ENCODE measurements at places on chromosomes 1 and 21.

DNA sequence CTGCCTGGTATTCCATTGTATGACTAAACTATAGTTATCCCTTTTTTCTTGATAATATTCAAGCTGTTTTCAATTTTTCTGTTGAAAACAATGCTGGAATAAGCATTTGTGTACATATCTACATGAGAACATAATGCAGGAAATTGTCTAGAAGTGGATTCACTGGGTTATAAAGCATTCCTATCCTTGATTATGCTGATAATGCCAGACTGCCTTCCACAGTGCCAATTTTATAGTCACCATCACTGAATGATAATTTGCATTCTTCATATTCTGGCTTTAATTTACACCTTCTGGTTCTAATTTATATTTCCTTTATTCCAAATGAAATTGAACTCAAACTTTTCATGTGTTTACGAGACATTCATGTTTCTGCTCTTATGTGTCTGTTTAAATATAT is 651.0 kb upstream of the PLXNA2 start:
- DNase-seq = no peak

- DNase-seq = no peak
Measured at GRCh38 chr21:41835711-41836154, 43.4 kb downstream of the PRDM15 start.

DNA sequence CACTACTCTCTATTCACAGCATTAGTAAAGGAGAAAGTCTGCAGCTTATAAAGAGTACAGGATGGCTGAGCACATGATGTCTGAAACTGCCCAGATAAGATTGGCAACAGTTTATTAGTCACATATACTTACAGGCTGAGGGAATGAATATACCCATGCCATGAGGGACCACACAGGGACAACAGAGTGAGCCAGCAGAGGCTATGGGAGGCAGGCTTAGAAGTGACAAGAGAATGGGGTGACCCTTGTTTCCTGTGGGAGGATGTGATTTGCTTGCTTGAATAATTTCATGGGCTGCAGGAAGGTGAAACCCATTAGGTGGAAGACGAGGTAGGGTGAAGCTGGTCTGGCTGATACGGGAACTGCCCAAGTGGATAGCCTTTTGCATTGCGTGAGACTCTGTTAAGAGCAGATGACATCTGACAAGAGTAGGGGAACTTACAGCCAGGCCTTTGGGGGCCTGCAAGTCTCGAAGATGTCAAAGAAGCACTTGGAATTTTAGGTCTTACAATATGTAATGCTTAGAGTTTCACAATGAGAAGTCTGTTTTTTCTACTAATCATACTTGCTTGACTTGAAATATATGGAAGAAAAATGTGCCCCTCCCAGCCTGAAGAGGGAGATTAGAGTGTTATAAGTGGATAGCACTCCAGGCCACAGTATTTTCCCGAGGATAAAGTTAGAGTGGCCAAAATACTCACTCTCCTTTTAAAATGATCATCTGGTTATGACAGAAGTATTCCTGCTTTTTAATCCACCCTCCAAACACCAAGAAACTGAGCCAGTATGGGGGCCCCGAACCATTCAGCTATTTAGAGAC is 34.6 kb upstream of the TNFSF4 start:
- DNase-seq = no peak

- DNase-seq = no peak
Measured at GRCh38 chr1:233569636-233570035, 44.3 kb upstream of the KCNK1 start.

DNA sequence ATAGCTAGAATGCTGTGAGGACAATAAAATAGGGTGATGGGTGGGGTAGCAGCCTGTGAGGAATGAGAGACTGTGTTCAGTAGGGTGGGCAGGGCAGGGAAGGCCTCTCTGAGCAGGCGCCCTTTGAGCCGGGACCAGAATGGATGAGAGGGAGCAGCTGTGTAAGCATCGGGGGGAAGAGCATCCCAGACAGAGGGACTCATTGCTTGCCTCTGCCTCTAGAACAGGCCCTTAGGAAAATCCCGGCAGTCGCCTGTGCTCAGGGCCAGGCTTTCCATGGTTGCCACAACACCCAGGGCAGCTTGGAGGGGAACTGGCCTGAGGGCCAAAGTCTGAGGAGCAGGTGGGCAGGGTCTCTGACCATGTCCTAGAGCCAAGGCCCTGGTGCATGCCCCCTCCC is 774 bp downstream of the SLC2A7 start:
- DNase-seq = no peak

- DNase-seq = peak; percentile 50
Measured at GRCh38 chr1:228664399-228664914, 70.8 kb upstream of the RHOU start.

GRCh38 chr1:167071286-167071685 is 18.9 kb downstream of the GPA33 start:
- no peak for DNase-seq

- DNase-seq = no peak
Measured at GRCh38 chr1:44677201-44677766, 2.8 kb downstream of the ARMH1 start.

DNA sequence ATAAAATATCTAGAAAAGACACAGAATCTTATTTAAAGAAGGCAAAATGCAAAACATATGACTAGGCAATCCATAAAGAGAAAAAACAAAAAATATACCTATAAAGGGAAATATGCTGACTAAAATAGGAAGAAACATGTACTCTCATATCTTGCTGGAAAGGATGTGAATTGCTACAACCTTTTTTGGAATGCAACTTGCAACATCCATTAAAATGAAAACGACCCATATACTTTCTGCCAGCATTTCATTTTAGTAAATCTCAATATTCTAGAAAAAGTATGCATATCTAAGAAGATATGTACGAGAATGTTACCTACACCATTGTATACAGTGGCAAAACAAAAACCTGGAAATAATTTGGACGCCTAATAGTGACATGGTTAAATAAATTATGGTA is 56.6 kb downstream of the EDEM3 start:
- DNase-seq = no peak

DNA sequence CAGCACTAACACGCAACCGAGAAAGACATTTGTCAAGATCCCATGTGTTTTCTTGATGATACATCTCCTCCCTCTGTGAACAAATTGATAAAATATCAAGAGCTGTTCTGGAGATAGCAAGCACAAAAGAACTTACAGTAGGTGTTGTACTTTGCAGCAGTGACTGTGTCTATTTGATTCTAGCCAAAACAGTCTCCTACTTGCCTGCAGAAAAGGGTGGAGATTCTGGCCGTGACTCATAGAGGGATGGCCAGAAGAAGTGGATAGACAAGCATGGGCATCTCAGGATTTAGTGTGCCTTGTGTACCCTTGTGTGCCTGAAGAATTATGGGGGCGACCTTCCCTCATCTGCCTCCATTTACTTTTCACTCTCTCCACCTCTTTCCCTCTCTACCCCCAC is 458.4 kb upstream of the LRRC7 start:
- DNase-seq = no peak

- DNase-seq = no peak
Measured at GRCh38 chr1:175130649-175131045, 61.9 kb downstream of the KIAA0040 start.

DNA sequence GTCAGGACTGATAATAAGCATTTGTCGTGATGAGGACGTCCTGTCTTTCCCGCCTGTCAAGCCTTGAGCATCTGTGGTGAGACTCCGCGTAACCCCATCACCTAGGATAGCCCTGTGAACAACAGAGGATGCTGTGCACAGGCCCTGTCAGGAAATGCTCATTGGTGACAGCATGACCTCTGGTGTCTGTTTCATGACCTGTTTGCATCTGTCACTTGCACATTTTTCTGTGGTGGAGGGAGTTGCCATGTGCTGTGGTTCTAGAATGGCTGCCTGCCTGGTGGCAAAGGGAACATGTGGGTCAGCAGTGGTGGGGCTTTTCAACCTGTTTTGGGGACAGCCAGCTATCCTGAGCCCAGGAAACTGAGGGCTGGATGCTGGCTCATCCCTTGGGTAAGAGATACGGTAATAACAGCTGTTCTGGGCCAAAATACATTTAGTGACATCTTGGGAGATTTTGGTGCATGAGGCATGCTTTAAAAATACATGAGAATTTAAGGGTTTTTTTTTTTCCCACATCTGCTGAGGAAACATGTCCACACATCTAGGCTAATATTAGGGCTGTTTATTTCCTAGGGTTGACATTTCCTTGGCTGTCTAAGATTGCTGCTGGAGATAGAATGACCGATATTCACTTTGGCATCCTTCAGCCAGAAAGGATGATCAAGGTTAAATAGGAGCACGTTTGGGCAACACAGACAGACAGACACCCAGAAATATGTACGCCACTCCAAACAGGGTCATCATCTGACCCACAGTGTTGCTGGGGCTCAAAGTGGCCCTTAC is 52.9 kb downstream of the KCNC4 start:
- no peak for DNase-seq

DNA sequence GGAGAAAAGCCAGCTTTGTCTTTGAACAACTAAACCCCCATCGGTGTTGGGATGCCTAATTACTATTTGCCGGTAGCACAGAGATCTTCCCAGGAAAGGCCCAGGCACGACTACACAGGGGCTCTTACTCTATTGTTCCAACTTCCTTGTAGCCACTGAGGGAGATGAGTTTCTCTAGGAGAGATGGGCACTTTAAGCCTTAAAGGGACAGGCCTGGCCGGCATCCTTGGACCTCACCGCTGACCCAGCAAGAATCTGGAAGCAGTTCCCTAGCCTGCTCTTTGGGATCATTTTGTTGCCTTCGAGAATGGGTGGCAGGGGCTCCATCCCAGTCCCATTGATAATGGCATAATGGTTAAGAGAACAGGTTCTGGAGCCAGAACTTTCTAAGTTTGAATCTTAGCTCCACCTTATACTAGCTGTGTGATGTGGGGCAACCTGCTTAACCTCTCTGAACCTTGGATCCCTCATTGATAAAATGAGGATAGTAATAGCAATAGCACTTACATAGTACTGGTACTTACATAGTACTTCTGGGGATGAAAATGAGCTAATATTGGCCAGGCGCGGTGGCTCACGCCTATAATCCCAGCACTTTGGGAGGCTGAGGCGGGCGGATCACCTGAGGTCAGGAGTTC is 239.1 kb upstream of the TMEM51 start:
- DNase-seq = no peak

DNA sequence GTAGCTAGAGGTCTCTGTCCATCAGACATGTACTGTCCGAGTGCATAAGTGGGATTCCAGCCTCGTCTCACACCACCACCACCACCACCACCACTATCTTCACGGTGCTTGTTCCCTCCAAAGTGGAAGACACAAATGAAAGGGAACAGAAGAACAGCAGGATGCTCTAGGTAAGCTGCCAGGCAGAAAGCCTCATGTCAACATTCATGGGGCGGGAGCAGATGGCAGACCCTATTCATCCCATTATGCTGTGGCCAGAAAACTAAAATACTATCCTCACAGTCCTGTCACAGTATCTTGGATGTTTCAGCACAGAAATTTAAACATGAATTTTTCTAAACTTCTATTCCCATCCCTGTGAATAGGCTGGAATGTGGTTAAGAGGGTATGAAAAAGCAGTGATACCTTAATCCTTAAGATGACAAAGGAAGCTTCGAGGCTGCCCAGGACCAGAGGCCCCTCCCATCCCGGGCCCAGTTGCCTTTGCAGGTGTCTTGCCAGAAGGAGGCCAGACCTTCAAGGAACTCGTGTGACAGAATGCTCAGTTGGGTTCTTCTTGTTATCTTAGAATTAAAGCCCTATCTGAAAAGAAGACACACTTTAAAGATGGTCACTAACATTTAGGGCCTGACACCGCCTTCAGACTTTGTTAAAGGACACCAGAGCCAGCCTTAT is 24.7 kb downstream of the APCS start:
- no peak for DNase-seq

- no peak for DNase-seq
Measured at GRCh38 chr1:94612525-94613204, 71.1 kb upstream of the F3 start.

DNA sequence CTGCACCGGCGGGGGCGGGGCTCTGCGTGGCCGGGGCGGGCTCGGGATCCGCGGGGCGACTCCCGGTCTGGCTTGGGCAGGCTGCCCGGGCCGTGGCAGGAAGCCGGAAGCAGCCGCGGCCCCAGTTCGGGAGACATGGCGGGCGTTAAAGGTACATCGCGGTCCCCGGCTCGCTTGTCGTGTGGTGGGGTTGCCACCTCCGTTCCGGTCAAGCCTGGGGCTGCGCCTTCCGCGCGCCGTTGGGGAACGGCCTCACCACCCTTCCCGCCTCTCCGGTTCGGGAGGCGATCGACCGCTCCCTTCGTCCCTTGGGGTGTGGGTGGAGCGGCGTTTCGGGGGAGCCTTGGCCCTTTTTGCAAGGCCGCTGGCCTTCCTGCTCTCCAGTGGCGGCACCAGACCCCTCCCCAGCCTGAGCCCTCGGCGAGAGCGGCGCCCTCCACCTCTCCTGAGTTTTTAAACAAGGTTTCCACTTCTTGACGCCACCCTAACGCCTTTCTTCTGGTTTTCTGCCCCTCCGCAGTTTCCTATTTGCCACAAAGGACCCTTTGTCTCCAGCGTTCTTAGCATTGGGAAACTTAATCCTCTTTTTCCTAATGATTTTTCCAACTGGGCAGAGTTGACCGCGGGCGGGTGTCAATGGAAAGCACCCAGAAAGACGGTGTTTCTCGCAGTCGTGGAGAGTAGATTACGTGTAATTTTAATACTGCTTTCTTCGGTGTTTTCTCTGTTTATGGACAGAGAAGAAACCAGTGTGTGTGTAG is at the start of the genes LEPR and LEPROT:
LEPR (plus strand) TSS at position 79 of the 761 bp plus-strand sequence. CDS start 144,898 bp downstream, outside the sequence.
LEPROT (plus strand) TSS at position 79 of the 761 bp plus-strand sequence; CDS start at position 136, 57 bp downstream.
- DNase-seq = no peak

- DNase-seq = no peak
Measured at GRCh38 chr1:21624571-21625389, 44.4 kb downstream of the RAP1GAP start.

- DNase-seq = no peak
Measured at GRCh38 chr1:25694167-25695007, 77.8 kb downstream of the MAN1C1 start.

GRCh38 chr1:107559881-107560280 is 405.1 kb downstream of the VAV3 start:
- DNase-seq = no peak

GRCh38 chr21:26846036-26846931 is 1.1 kb upstream of the ADAMTS1 start:
- no peak for DNase-seq

DNA sequence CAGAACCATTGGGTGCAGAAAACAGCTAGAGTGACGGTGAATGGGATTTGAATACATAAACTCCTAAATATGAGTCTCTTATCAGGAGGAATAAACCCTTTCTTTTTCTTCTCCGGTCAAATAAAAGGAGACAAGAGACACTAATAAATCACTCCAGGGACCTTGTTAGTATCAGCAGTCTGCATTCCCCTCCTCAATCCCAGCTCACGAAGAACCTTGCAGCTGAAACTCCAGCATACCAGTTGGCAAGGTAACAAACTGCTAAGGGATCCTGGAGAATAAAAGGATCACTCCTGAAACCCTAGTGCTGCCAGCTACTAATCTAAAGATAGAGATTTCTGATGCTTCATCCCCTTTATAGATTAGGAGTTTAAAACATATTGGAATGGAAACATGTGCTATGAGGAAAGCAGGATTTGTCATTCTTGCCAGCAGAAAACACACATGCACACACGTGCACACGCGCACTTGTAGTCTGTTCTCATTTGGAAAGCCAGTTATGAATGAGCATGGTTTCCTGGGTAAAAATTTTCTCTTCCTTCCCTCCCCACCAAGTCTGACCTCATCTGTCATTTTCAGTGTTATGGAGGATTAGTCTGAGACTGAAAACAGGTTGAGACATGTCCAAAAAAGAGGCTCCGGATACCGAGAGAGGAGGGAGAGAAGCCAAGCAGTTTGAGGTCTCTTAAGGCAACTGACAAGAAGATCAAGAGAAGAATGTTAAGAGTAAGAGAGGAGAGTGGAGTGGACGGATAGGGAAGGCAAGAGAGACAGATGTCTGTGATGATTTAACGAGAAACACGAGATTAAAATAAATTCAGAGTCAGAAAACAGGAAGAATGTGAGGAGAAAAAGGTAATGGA is 10.9 kb downstream of the IER5 start:
- peak; percentile 86 for DNase-seq

GRCh38 chr1:92577261-92577895 is 90.7 kb upstream of the GFI1 start:
- no peak for DNase-seq

Measured in GDM1 (cell line).